ENCODE measurements at places on chromosomes 1 and 21.

GRCh38 chr1:159459551-159459950 is 20.0 kb downstream of the OR10J1 start:
- DNase-seq: no peak

DNA sequence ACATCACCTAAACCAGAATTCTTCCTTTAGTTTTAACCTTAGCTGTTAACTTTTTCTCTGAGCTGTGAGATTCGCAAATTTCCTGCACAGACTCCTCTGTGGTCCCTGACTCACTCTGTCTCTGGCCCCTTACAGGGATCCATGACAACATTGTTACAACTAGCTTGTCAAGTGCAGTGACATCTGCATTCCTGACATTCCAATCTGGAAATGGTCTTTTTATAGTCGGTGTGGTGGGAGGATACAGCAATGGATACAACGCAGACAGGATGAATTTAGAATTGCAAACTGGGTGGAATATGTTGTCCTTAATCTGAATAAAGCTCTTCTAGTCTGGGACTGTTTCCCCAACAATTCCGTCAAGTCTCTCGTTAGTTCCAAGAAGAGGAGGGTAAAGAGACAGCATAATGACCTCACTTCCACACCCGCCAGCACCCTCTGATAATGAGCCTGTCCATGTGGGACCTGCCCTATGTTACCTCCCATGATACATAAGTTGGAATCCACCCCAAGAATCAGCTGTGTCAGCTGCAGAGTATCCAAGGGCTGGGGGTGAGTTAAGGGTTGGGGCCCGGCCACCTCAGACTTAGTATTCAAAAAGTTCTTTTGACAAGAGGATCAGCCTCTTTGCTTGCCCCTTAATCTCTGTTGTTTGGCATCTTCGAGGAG is 49.4 kb downstream of the ILDR2 start:
- no peak for DNase-seq

DNA sequence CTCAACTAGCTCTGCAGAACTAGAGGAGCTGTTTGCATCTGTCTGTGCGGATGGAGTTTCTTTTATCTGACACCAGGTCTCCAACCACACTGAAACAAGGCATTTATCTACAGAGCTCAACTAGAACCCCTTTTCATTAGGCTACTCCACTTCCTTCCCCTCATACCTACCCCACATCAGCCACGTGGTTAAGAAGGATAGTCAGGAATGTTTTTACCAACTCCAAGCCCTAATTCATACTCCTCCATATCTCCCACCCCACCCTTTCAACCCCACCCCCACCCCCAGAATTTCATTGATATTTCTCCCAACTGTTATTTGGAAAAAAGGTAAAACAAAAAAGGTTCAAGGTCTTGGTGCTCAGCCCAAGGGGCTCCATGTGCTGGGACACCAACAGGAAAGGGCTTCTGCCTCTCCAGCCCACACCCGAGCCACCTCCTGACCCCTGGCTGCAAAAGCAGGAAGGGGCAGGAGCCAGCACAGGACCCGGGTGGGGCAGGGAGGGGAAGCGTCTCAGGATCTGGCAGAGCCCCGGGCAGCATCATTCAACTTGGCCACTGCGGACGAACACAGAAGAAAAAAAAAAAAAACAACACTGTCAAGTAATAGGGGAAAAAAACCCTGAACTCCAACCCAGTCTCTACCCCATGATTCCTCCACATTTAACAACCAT is 7.0 kb downstream of the ENSA start:
- DNase-seq: no peak

DNA sequence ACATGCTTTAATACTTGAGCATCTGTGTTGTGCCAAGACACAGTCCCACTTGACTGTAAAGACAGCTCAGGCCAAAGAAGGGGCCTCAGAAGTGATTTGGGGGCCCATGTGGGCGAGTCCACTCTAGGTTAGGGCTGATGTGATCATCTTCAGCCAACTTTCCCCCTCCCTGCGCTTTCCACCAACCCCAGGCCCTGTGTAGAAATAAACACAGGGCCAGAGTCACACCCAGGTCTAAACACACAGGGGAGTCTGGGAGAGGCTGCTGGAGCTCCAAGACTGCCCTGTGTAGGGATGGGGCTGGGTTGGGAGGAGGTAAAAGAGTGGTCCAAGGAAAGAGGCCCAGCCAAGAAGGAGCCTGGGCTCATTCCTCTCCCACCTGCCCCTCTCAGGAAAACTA is 2.5 kb upstream of the WNT2B start:
- DNase-seq: no peak

DNA sequence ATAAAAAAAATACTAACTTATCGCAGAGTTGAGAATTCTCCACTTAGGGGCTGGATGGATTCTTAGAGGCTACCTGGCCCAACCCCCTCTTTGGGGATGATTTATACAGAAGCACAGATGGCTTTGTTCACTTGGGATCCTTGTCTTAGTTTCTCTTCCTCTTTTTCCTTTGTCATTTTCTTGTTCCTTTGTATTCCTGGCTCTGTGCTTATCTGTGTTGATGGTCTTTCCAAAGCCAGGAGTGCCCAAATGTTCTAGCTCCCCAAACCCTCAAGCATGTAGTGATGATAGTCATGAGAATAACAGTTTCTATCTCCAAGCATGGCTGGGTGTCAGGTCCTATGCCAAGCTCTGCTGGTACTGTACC is 27.4 kb downstream of the EPHB2 start:
- no peak for DNase-seq

GRCh38 chr1:193588311-193589082 is 402.1 kb upstream of the B3GALT2 start:
- DNase-seq: no peak

GRCh38 chr1:181608948-181609347 is 125.6 kb downstream of the CACNA1E start:
- no peak for DNase-seq
